H9 (cell line): ENCODE measurements at places on chromosomes 1 and 21.

DNA sequence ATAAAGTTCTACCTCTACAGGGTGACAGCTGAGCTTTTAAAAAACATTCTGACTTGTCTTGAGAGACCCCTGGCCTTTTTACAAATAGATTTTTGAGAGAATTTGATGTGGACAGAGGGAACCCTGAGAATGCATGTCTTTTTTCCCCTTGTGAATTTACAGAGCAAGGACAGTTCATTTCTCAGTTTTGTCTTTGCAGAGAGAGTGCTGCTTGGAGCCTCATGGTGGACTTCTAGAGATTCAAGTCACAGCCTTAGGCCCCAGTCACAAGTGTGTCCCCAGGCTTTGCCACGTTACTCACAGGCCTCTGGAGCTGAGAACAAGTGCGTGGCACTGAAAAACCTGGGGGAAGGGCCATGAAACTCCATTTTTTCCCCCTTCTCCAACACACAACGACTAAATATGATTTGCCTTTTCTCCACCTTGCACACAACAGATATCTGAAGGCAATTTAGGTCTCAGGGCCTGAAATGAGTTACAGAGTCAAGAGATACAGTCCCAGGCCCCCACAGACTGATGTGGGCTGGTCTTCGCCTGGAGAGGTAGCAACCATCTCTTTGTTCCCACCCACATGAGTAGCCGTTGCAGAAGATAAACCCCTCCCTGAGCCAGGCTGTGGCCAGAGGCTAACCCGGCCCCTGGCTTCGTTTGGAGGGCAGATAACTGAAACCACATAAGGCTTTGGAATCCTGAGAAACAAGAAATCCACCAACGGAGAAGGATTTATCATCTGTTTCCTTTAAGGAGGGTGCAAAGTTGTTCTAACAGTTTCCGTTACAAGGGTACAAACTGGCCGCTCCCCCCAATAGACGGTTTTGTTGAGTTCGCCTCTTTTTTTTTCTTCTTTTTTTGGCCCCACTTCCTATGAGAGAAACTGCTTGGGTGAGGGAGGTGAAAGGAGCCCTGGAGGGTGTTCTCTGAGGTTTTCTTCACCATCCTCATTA is 1.0 kb upstream of the PIGV start:
- H3K27me3 ChIP-seq: no peaks in the 10 kb centered on the region
- H3K4me1 ChIP-seq: peaks cover 5% of the 10 kb centered on the region; the same call in 1 of the 2 replicates
- peak; percentile 69 for DNase-seq
- H3K4me3 ChIP-seq: peak overlapping the region; percentile 95

DNA sequence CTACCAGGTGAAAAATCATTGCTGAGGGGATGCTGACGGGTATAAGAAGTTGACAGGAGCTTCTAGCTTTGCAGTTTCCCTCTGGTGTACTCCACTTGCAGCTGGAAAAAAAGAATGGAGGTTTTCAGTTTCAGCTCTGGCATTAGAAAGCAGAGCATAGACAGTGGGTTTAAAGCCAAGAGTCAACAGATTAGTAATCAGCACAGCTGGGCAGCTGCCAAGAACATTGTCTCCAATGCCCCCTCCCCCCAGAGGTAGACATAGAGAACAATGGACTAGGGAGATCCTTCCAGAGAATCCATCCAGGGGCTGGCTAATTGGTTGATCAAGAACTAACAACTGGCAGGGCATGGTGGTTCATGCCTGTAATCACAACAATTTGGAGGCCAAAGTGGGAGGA is 10.1 kb upstream of the ZBTB8B start:
- no peak overlapping the region for H3K4me3 ChIP-seq
- peaks cover 31% of the 10 kb centered on the region for H3K36me3 ChIP-seq
- DNase-seq: no peak
- H3K4me1 ChIP-seq: no peaks in the 10 kb centered on the region

DNA sequence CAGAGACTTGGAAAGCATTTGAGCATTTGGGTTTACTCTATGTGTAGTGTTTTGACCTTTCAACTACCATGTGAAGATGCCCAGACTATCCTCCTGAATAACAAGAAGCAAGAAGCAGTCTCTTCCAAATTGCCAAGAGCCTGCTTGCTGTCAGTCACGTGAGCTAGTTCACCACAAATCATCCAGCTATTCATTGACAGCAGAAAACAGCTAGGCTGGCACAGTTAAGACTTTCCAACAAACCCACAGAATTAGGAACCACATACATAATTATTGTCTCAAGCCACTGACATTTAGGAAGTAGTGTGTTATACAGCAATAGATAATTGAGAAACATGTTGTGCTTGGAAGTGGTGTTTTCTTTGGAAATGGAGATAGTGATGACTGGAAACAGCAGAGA is 1652.0 kb downstream of the NCAM2 start:
- H3K36me3 ChIP-seq: no peaks in the 10 kb centered on the region
- no peaks in the 10 kb centered on the region for H3K4me1 ChIP-seq
- H3K27ac ChIP-seq: no peak overlapping the region
- H3K27me3 ChIP-seq: no peaks in the 10 kb centered on the region

GRCh38 chr1:203539831-203540546 is 46.0 kb downstream of the OPTC start:
- H3K4me3 ChIP-seq: no peak overlapping the region
- no peaks in the 10 kb centered on the region for H3K36me3 ChIP-seq
- DNase-seq: no peak
- peaks cover 6% of the 10 kb centered on the region for H3K4me1 ChIP-seq
- H3K27ac ChIP-seq: no peak overlapping the region
- no peaks in the 10 kb centered on the region for H3K27me3 ChIP-seq

GRCh38 chr1:22949822-22950331 is 22.8 kb downstream of the LACTBL1 start:
- H3K27me3 ChIP-seq: no peaks in the 10 kb centered on the region; the same call in 1 of the 2 replicates
- H3K4me3 ChIP-seq: no peak overlapping the region
- no peak for DNase-seq
- no peaks in the 10 kb centered on the region for H3K36me3 ChIP-seq
